ENCODE measurements at places on chromosomes 1 and 21.

DNA sequence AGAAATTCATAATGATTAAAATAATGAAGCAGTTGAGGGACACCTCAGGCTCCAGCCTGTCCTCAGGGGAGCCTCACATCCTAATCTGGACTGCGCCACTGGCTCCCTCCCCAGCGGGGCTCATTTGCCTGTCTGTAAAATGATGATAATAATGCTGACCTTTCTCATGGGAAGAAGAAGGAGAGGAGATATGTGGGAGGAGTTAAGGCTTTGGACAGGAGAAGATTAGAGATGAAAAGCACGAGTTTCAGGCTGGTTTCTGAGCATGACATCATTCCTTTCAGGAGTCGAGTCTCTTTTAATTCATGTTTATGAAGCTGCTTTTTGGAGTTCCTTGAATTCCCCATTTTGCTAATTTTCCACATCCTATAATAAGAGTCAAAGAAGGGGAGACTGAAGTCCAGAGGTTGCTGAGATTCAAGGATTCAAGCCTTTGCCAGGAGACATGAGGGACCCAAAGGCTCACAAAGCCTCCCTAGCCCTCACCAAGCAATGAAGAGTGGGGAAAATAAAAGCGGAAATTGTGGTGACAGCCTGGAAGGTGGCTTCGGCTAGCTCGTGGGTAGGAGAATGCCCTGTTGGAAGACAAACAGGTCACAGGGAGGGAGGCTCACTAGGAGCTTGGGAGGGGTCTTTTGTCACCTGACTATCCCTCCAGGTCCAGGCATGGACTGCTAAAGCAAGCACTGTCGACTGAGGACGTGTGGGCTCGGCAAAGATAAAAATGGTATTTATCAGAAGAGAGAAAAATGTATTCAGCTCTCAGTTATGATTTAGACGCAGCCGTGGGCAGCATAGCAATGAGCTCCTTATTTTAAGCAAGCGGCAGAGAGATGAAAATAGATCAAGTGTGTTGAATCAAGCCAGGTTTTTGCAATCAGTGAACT lies 27.5 kb upstream of the STMN1 start:
- DNase-seq = no peak

DNA sequence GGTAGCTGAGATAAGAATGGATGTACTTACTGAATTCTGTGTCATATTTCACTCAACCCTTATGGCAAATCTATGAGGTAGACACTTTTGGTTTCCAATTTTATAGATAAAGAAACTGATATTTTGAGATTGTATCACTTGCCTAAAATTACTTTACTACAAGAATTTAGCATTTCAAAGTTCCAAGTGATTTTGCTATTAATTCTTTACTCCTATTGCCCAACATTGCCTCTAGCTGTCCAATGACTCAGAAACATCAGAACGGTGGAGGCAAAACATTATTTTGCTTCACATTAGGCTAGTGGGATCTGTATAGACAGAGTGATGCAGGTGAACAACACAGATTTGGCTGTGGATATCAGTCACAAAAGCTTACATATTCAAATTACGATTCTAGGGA lies 747.2 kb upstream of the NEGR1 start:
- DNase-seq = no peak

GRCh38 chr1:26498894-26499293 lies 26.7 kb downstream of the HMGN2 start:
- DNase-seq = no peak

DNA sequence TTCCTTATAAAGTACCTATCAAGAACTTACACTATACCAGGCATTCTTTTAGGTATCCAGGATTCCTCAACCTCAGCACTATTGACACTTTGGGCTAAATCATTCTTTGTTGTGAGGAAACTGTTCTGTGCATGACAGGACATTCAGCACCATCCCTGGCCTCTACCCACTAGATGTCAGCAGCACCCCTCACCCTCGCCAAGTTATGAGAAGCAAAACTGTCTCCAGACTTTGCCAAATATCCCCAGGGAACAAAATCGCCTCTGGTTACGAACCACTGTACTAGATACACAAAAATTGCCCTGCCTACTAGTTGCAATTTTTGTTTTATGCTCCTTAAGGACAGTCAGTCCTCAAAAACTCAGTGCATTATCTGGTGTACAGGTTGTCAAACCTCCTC lies 35.7 kb downstream of the PALMD start:
- DNase-seq = no peak

DNA sequence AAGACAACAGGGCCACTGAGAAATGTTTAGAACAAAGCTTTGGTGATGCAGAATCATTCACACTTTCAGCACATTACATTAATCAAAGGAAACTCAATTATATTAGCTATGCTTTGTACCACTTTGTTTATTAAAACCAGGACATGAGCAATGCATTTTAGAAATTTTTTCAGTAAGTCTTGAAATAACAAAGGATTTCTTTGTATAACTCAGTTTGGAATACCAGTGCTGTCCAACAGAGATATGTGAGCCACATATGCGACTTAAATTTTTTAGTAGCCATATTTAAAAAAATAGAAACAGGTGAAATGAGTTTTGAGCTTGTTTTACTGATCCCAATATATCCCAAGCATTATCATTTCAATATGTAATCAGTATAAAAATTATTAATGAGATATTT lies 18.8 kb upstream of the F3 start:
- no peak for DNase-seq

DNA sequence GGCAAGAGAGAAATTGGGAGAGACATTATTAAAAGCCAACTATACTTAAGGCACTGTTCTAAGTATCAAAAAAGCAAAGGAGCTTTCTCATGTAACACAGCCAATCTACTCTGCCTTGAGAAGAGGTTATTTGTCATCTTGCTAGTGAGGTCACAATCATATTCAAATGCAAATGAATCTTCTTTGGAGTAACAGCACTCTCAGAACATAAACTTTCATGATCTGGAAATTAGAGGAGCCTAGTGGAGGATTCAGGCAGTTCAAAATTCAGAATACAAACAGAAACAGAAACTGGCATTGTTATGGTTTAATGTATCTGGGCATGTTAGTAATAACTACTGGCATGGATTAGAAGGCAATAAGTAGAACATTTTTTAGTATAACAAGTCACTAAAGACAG lies 57.4 kb downstream of the ARID4B start:
- no peak for DNase-seq

- no peak for DNase-seq
Observed at GRCh38 chr1:154716011-154716410, 108.0 kb upstream of the ADAR start.
